ENCODE measurements at places on chromosomes 3 and 15.

GRCh38 chr3:69082805-69083204, 1.9 kb upstream of the ARL6IP5 start:
- peak; percentile 68 for DNase-seq

DNA sequence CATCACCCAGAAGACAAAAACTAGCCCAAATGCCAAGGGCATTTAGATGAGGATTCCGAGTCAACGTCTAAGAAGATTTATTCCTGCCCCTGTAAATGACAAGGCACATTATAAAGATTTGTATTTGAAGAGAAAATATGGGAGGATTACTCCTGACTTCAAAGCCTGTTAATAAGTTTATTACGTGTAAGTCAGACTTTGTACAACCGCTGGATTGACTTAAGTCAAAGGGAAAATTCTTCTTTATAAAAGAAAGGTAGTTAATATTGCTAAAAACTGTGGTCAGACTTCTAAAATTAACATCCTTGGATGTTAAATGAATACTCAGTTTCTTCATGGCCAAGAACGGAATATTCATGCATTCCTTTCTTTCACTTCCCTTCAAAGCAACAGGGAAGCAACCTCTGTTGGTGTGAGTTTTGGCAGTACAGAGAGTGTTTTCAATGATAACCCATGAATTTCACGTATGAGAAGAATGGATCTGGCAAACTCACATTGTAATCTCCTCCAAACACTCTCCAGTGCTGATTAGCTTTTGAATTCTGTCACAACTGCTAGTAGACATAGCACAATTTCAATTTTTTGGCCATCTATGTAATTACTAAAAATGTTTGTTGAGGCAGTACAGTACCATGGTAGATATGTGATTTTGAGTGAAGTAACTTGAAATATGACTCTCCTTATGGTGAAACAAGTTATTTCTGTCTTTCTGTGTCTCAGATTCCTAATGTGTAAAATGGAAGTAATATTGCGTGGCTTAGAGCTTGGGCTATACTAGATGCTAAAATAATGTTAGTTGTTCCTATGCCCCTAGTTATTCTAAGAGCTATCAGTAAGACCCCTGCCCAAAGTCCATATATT, 62.0 kb downstream of the PLD1 start:
- DNase-seq: peak; percentile 74

- DNase-seq: no peak
Measured at GRCh38 chr3:58464866-58465265, 27.0 kb upstream of the KCTD6 start.

GRCh38 chr3:43224405-43225073, 61.8 kb upstream of the SNRK start:
- DNase-seq: no peak

DNA sequence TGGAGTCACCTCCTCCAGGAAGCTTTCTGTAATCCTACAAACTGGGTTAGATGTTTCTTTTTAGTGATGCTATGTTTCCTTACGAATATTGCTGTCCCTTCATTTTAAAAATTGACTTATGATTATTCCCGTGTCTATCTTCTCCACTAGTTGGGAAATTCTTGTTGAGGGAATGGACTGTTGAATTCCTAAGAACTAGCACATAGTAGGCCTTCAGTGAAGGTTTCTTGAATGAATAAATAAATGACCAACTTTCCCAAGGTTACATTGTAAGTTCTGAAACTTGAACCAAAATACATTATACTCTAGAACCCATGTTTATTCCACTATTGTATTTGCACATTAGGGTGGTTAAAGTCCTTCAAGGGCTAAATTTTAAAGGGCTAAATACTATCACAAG, 812 bp upstream of the IL20RB start:
- DNase-seq: no peak

GRCh38 chr3:196431181-196432136, 768 bp downstream of the UBXN7 start:
- DNase-seq: peak; percentile 63

DNA sequence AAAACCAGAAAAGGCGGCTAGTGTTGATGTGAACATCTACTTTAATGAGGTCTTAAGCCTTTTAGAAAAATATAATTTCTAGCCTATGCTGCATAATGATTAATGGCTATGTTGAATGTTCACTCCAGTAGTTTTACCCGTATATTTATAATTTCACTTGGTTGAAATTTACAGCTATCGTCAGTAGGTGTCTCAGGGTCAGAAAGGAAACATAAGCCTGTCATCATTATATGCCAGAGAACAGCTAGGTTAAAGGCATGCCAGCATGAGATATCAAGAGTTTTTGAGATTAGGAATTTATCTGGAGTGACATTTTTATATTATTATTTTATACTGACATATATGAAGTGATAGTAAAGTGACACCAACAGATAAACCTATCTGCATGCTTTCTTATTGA, 904.1 kb downstream of the OTOL1 start:
- no peak for DNase-seq

DNA sequence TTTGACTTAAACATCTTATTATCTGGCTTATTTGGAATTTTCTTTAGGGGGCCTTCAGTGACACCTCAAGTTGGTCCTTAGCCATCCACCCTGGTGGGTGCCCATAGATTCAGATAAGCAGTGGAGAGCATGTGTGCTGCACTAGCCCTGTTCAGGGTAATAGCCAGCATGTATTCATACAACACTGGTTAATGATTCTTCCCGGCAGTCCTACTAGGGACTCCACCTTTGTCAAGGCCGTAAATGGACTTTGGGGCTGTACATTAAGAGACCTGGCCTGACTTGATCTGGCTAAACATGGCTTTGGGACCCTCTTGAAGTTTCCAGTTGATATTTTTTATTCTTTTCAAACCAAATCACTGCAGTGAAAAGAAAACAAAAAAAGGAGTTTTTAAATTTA, 125.8 kb downstream of the PTPRG start:
- no peak for DNase-seq

GRCh38 chr15:80934761-80935221, 54.8 kb downstream of the MESD start:
- DNase-seq: peak; percentile 78

DNA sequence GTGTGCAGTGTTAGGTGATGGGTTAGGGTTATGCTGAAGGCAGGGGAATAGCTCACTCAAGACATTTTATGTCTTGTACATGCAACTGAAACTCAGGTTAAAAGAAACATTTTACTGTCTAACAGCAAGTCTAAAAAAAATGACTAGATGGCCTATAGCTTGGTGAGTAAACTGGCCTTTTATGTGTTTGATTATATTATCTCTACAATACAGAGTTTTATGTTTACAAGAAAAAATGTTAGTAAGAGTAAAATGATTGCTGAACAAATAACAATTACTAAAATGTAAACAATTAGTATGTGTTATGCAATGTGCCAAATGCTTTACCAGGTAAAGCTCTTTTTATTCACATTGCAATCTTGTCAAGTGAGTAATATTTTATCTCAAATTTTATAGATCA, 1039.6 kb downstream of the ROBO2 start:
- DNase-seq: no peak

- no peak for DNase-seq
Measured at GRCh38 chr3:77475507-77475906, 435.6 kb downstream of the ROBO2 start.

Measured in fibroblast of pulmonary artery (primary cell).